ENCODE measurements at places on chromosomes 4 and X.

DNA sequence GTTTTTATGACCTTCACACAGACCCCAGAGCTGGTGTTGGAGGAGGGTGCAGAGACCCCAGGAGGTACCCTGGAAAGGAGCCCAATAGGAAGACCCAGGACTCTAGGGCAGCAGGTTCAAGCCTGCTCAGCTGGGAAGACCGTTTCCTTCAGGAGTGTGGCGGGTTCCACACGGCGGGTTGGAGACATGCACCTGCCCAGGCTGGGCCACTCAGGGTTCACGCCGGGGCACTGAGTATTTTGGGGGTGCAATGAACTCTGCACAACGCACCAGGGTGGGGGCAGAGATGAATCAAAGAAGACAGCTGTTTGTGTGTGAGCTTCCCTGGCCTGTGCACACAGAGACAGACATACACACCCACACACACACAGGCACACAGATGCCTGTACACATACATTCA is 52.5 kb upstream of the PPP2R3B start:
- DNase-seq: peak; percentile 6

DNA sequence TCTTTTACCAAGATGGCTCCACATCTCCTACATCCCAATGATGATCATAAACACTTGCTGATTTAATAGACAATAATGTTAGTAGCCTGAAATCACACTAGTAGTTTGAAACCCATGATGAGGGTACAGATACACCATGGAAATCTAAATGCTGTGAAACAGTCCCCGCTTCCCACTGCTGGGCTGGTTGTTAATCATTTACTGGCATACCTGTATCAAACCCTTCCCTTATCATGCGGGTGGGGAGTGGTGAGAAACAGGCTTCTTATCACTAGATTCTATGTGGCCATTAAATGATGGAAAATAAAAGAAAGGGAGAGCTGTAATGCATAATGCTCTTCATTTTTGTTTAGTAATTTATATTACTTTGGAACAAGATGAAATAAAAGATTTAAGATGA is 21.9 kb downstream of the MAOA start:
- DNase-seq: no peak

- no peak for DNase-seq
These were observed 98.6 kb upstream of the PLS3 start for GRCh38 chrX:115462406-115462805.

DNA sequence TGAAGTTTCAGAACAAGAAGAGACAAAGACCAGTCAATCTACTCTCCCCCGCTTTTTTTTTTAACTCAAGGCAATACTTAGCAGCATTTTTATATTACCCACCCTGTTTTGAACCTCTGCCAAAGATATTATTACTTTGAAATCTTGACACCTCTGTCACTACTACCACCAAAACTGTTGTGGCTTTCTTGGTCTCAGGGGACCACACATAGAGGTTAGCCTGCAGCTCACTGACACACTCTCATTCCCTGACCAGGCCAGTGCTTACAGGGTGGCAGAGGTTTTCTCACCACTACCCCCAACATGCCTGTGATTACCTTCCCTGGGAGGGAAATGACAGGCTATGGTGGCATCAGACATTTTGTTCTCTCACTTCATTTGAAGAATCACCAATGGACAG is 137.4 kb upstream of the STIM2 start:
- peak; percentile 31 for DNase-seq

GRCh38 chr4:181662383-181662782 is 580.8 kb upstream of the TENM3 start:
- no peak for DNase-seq
